ENCODE measurements at places on chromosomes 5 and 9.

GRCh38 chr9:87152256-87152655 lies 204.9 kb upstream of the GAS1 start:
- no peak for DNase-seq

DNA sequence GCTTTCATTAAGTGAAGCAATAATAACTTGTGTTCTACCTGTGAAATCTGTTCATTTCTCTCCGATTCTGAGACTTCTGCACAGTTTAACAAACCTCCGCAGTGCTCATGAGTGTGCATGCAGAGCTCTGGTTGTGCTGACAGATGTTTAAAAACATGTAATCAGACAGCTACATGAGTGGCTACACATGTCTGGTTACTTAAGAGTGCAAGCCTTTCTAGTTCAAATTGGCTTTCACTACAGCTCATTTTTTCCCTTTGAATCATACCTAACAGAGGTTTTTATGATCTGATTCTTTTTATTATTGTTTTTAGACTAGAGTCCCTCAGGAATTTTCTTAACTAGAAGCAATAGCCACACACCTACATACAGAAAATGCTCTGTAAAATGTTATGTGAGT lies 310.2 kb downstream of the ARRDC3 start:
- no peak for DNase-seq

- DNase-seq: peak; percentile 92
These were observed 32.0 kb upstream of the SPTLC1 start for GRCh38 chr9:92147030-92147851.

DNA sequence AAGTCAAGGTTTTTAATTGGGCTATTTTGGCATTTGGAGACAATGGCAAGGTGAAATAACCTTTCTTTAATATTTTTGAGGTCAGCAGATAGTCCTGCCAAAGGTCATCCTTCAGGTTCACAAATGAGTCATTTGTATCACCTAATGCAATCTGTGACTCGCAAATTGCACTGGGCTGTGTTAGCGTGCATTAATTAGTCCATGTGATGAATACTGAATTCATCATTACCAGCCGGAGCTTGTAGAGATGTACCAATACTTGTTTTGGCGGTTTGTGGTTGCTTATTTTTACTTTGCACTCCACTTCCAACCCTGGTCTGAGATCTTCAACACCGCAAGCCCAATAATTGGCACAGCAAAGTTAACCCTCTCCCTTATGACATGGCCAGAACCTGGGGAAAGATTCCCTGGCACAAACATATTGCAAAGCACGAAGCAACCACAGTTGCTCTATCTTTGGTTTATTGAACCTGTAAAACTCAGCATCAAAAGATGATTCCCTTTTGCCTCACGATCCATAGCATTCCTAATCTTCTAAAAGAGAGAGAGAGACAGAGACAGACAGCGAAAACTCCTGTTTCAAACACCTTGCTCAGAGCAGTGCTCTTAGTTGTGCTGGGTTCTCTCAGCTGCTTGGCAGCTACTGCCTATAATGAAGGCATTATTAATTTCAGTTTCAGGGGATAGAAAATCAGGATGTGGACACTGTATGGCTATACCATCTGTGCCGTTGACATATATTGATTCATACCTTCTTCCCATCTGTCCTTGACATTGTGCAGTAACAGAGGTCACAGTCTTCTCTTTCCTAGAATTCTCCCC lies 178.1 kb downstream of the EBF1 start:
- no peak for DNase-seq

DNA sequence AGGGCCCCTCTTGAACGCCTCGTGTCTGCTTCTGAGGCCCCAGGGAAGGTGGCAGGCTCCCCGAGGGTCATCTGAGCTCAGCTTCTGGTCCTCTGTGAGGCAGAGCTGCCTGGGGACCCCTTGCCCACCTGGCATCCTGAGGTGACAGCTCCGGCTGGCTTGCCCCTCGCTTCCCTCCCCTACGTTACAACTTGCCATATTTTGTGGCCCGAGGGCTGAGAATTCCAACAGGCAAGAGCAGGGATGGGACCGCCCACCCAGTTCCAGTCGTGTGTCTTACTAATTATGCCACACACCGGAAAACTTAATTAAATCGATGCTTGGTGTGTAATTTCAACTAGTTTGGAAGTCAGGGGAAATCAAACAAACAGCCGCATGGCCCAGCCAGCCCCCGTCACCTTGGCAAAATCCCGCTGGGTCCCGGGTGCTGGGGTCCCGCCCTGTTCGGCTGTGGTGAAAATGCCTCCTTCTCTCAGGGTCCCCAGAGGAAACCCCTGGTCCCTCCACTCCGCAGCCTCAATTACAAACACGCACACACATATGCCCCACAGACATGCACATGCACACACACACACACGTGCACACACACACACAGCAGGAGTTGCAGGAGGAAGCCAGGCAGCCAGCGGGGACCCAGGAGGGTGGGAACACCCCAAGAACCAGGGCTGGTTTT lies 221.0 kb upstream of the IER5L start:
- no peak for DNase-seq

- no peak for DNase-seq
These were observed 2.0 kb upstream of the AJM1 start for GRCh38 chr9:136840140-136840876.

DNA sequence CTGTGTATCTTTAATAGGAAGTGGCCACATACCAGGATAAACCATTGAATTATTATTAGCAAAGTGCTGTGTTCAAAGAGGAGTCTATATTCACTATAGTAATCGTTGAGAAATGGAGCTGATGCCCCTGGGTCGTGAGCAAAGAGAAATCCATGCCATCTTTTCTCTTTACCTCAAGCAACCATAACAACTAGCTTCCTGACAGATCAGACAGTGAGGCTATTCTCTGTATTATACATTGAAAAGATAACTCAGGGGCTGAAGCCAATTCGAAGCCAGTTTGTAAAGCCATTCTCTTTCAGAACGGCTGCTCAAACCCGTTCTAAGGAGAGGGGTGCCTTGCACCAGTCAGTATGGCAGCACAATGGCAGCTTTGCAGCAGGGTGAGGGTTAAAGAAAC lies 680.6 kb downstream of the SEMA5A start:
- no peak for DNase-seq
